ENCODE measurements at places on chromosomes 11 and 22.

GRCh38 chr11:95925011-95925410 is 1.1 kb upstream of the MTMR2 start:
- DNase-seq = no peak

DNA sequence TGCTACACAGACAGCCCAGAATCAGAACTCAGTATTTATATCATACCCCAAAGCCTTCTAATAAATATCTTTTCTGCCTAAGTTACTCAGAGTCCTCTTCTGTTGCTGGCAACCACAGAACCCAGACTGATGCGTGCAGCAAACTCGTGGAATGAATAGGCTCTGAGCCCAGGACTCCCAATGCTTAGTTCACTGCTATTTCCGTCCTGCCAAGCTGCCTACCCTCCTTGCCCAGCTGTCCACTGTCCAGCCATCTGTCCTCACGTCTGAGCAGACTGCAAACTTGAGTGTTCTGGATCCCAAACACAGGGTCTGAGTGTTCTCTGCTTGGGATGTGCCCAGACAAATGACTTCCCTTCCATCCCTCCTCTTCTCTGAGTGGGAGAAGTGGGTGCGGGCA is 19.4 kb downstream of the PTPN5 start:
- DNase-seq = no peak

DNA sequence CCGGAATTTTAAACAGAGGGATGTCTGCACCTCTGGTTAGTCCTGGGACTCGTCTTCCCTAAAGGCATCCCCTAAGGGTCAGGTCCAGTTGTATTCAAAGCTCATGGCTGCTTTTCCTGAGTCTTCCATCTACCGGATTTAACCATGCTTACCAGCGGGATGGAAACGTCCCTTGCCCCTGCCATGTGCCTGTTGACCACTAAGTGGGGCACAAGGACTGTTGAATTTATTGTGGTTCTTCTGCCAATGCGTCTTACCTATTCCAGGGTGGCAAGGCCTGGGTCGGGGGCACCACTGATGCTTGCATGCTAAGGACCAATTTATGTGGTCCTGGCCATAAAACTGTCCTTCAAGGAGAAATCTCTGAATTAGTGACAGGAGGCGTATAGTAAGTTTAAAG is 25.6 kb downstream of the ANKRD42 start:
- no peak for DNase-seq

- DNase-seq = no peak
Measured at GRCh38 chr11:26335903-26336302, 4.0 kb downstream of the ANO3 start.

DNA sequence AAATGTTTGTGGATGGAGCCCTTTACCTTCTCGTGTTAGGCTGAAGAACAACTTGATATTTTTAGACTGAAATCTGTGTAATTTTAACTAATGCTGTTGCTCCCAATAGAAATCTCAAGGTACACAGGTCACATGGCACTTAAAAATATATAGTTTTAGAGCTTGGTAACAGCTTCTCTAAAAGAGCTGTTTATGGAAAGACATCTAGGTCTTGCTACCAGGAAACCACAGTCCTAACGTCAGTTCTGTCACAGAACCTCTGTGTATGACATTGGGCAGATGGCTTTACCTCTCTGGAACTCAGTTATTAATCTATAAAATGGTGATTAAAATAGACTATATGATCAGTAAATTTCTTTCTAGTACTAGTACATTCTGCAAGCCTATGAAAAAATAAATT is 35.4 kb downstream of the PAK1 start:
- DNase-seq = no peak

DNA sequence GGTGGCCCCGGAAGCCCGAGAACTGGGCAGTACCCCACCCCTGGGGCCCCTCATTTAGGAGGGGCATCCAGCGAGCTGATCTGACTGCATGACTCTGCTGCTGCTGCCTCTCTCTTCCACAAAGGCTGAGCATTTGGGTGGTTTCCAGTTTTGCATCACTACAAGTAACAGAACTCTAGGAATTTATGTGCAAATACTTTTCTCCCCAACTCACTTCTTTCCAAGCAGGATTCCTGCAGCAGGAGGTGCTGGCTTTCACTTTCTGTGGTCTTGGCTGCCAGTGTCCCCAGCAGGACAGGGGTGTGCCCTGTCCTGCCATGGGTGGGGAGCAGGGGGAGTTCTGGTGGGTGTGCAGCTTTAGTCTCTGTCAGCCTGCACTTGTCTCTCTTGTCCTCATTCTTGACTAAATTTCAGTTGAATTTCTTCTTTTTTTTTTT is 21.2 kb downstream of the UPB1 start:
- no peak for DNase-seq

- no peak for DNase-seq
Measured at GRCh38 chr11:100857236-100858005, 170.3 kb downstream of the ARHGAP42 start.

- DNase-seq = no peak
Measured at GRCh38 chr11:7060868-7061267, 27.9 kb upstream of the RBMXL2 start.

DNA sequence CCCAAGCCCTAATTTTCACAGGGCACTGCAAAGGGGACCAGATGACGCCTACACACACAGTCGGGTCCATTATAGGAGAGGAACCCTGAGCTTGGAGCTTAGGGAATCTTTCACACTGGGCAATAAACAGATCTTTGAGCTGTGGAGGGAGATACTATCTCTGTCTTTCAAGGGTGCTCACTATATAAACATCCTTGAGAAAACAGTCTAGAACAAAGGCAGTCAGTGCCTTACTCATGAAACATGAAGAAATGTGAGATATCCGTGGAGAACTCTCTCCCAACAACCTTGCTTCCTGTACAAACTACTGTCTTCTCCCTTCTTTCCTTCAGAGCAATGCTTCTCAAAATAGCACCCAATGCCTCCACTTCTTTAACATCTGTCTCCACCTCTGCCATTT is 109.0 kb upstream of the APOA1 start:
- DNase-seq = no peak

- peak; percentile 54 for DNase-seq
Measured at GRCh38 chr11:66347425-66348276, at the start of gene B4GAT1. B4GAT1 (minus strand) TSS chr11:66347629; CDS start chr11:66347545, 84 bp downstream.

- DNase-seq = no peak
Measured at GRCh38 chr11:46120346-46121300, 631 bp downstream of the PHF21A start.

GRCh38 chr11:132683602-132684001 is 848.7 kb downstream of the OPCML start:
- DNase-seq = no peak

DNA sequence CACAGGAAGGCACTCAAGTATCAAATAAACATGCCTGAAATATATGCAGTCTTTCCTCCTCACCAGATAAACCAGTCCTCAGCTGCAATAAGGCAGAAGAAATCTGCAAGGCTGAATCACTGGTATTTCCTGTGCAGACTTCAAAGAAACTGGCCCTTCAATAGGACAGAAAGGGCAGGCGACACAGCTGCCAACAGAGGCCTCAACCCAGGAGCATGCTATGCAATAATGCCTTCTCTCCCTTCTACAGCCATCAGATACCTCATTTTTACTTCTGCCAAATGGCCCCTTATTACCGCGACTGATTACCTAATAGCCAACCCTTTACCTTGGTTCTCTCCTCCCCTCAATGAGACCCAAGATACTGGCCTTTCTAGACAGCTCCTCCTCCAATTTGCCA is 8.0 kb downstream of the NUMA1 start:
- DNase-seq = no peak

GRCh38 chr11:90288212-90288821 is 65.5 kb upstream of the CHORDC1 start:
- DNase-seq = no peak

- no peak for DNase-seq
Measured at GRCh38 chr11:10303558-10304363, 1.1 kb upstream of the ADM start.

GRCh38 chr11:17730608-17731462 is 3.7 kb upstream of the KCNC1 start:
- DNase-seq = peak; percentile 66

DNA sequence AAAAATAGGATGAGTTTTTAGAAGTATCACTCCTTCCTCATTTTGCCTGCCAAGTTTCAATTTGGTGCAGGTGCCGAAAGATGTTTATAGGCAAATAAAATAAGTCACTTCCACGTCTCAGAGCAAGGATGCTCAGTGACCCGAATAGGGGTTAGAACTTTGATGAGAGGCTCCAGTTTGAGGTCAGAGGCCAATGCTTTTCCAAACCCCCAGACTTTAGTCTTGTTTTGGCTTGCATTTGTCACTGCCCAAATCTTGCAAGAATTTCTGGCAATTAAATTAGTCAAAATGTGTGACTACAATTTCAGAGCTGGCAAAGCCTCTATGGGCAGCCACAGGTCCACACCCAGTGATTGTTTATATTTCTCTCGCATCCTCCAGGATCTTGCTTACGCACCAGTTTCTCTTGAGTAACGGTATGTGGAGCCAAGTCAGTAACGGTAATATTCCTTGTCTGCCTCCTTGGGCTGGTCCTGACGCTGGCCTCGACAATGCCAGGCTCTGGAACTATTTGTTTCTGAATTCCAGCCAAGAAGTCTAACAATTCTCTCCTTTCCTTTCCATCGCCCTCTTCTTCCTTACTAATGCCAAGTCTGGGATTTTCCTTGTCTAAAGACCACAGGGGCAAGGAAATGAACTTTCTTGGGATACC is 9.9 kb upstream of the NUP160 start:
- DNase-seq = no peak

- no peak for DNase-seq
Measured at GRCh38 chr11:106077609-106078455, at the start of gene AASDHPPT. AASDHPPT (plus strand) TSS chr11:106077662; CDS start chr11:106077711, 49 bp downstream.

GRCh38 chr11:106785913-106786650 is 232.2 kb downstream of the GUCY1A2 start:
- DNase-seq = no peak

DNA sequence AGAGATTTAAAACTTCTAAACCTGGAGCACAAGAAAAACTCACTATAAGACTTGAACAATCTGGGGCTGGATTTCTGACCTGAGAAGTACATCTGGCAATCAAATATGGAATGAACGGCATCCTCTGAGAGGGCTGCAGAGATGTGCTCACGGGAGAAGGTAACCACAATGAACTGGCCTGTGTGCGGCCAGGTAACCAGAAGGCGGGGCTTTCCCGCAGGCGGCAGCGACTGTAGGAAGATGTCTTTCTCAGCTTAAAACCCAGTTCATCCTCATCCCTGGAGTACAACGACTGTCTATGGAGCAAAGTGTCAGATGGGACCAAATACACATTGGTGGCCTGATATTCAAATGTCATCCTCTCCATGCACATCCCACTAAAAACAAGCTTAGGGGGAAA is 24.5 kb downstream of the MICAL3 start:
- DNase-seq = no peak

DNA sequence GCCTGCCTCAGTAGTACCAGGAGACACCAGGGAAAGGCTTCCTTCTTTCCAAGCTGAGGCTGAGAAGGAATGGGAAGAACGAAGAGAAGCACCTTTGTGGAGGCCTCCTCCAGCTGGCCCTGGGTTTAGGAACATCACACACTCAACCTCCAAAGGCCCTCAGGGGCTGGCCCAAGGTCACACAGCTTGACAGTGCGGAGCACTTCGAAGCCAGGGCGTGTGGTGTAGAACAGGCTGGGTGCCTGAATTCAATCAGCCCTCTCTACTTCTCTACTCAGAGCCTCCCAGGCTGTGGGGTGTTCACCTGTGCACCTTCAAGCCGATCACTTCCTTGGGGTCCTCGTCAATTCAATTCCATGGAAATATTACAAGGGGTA is 727 bp upstream of the CSDC2 start:
- DNase-seq = no peak

DNA sequence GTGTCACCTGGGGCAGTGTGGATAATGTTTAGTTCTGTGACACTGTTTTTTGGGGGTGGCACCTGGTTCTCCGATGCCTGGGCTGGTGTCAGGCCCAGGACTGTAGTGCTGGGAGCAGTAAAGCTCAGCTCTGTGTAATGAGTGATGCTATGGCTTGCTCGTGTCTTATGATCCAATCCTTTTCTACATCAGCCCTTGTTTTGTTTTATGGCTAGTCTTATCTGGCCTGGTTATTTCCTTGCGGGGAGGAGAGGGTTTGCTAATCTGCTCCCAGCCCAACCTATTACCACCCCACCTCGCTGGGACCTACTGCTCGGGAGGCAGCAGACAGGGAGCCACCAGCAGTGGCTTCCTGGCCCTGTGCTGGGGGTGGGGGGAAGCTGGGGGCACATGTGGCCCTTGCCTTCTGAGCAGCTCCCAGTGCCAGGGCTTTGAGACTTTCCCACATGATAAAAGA is 35.0 kb upstream of the TPBGL start:
- DNase-seq = no peak

GRCh38 chr11:86503131-86503530 is 128.4 kb downstream of the CCDC81 start:
- no peak for DNase-seq

DNA sequence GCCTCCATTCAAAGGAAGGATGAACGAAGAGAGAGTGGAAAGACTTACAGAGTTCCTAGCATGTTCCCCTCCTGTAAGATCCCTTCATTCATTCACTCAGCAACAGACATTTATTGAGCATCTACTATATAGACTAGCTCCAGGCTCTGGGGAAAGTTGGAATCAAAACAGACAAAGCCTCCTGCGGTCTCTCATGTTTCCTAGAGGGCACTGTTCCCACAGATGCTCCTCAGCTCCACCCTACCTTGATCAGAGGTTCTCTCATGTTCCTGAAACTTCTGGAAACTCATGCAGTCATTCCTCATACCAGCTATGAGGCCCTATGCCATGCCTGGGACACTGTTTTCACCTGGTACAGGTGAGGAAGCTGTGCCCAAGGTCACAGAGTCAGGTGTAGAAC is 11.1 kb downstream of the ALX4 start:
- DNase-seq = no peak

GRCh38 chr11:102610200-102610599 is 14.9 kb downstream of the MMP20 start:
- DNase-seq = no peak
